ENCODE measurements at places on chromosomes 2 and 18.

GRCh38 chr2:62293490-62294271 lies 97.8 kb downstream of the B3GNT2 start:
- DNase-seq, result no peak

GRCh38 chr18:76752400-76752799 lies 70.0 kb upstream of the ZNF236 start:
- DNase-seq, result no peak

GRCh38 chr2:9629222-9630116 lies 1.3 kb downstream of the YWHAQ start:
- DNase-seq, result peak; percentile 68

GRCh38 chr18:55316486-55317184 lies 271.4 kb downstream of the TCF4 start:
- DNase-seq, result peak; percentile 32

DNA sequence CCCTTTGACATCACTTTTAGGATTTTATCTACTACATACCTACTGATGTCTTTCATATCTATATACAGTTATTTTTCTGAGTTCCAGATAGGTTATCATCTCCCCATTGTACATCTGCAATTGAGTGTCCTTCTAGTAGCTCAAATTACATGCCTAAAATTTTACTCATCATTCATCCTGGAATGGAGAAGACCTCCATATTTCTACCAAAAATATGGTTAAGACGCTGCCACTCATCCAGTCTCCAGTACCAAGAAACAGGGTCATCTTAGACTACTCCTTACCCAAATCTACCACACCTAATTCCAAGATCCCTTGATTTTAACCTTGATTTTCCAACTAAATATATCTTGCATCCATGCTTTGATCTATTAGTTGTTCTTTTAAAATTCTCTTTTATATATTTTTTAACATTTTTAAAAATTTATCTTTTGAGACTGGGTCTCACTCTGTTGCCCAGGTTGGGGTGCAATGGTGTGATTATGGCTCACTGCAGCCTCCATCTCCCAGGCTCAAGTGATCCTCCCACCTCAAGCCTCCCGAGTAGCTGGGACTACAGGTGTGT lies 8.6 kb upstream of the CKAP2L start:
- DNase-seq, result no peak

GRCh38 chr2:138213084-138213483 lies 248.8 kb downstream of the HNMT start:
- no peak for DNase-seq

GRCh38 chr2:98911376-98912154 lies 24.5 kb downstream of the CRACDL start:
- peak; percentile 39 for DNase-seq

- DNase-seq, result no peak
Measured at GRCh38 chr2:236688563-236689392, 119.2 kb downstream of the ACKR3 start.

DNA sequence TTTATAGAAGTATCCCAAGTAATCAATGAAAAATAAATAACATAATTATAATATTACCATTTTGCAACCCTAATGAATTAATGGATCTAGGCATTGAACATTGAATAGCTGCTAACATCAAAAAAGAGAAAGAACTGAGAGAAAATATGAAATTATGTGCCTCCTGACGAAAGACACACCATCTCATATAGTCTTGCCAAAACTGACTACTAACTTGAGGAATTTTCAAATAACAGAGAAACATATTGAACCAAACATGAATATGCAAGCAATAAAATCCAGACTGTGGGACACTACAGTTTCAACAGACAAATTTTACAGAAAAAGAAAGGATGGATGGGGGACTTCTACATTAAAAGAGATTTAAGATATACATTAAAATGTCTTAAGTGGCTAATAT lies 165.7 kb downstream of the WDPCP start:
- DNase-seq, result no peak

GRCh38 chr2:241558532-241559322 lies at the start of gene BOK:
BOK (plus strand) TSS chr2:241558745; CDS start chr2:241559484, 739 bp downstream.
- peak; percentile 83 for DNase-seq

GRCh38 chr2:15154297-15154696 lies 406.8 kb downstream of the NBAS start:
- peak; percentile 6 for DNase-seq

- DNase-seq, result peak; percentile 30
Measured at GRCh38 chr2:9744256-9745004, 98.8 kb upstream of the TAF1B start.

- no peak for DNase-seq
Measured at GRCh38 chr2:98895901-98896300, 40.1 kb downstream of the CRACDL start.
